ENCODE measurements at places on chromosomes 5 and 9.

DNA sequence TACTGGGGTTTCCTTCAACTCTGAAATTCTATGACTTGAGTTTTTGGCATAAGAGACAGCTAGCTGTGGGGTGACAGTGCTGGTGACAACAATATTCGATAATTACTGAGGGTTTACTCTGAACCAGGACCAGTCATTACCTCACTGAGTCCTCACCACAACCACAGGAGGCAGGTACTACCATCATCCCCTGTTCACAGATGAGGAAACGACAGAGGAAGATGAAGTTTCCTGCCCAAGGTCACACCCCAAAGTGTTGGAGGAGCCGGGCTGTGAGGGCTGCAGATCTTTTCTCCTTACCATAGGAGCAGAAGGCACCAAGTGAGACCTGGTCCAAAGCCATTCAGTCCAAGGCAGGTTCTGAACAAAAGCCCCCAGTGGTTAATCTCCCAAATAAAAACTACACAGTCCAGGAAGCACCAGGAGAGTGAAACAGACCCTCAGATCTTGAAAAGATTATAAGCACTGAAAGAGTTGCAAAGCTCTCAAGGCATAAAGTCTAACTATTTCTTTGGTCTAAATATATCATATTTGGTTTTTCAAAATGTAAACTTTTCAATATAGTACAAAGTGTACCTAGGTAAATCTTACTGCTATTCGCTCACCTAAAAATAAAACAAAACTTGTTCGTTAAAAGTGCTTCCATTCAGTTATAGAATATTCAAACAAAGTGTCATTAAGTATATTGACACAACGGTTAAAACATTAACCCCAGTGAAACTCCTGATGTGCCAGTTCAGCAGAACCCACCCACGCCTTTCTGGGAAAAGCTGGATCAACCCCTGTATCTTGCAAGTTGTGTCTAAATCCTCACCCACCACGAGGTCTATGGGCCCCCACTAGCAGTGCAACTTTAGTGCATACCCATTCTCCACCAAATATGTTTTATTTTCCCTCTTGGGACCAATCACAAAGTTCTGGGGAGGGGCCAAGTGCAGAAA lies 82.6 kb upstream of the EQTN start:
- DNase-seq, result no peak

GRCh38 chr5:151738125-151738848 lies 20.1 kb downstream of the ATOX1 start:
- no peak for DNase-seq

DNA sequence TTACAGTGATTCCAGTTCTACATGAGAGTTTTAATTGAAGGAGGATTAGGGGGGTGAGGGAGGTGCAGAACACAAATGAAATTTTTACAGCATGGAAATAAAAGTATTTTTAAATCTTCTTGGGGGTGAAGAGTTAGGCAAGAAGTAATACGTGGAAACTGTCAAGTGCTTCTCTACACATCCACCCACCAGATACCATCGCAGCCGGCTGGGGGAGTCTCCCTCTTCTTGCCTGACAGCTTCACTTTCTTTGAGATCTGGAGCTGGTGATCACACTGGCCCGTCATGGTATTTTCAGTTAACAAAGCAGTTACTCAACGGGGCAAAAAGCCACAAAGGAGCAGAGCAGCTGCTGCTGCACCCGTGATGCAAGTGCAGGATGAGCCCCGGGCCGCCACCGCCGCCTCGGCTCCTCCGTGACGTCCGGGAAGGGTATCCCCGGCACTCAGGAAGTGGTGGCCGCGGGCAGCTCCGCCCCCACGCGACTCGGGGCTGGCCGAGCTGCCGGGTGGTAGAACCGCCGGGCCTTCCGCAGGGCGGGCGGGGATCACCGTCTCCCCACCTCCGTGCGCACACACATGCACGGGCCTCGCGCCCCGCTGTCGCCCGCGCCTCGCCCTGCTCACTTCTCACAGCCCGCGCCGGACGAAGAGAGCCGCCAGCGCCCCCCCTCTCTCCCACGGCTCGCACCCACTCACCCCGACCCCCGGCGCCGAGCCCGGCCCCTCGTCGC lies 2.4 kb upstream of the NR4A3 start:
- peak; percentile 82 for DNase-seq

- DNase-seq, result no peak
Measured at GRCh38 chr5:50888751-50889150, 222.3 kb downstream of the PARP8 start.

- no peak for DNase-seq
Measured at GRCh38 chr5:74667396-74667795, 17.6 kb upstream of the HEXB start.

- no peak for DNase-seq
Measured at GRCh38 chr5:141623186-141623585, 4.4 kb upstream of the DIAPH1 start.
